ENCODE measurements at places on chromosomes 2 and 18.
A peak's percentile ranks its signal among the peaks of the same experiment; 100 is the strongest.

DNA sequence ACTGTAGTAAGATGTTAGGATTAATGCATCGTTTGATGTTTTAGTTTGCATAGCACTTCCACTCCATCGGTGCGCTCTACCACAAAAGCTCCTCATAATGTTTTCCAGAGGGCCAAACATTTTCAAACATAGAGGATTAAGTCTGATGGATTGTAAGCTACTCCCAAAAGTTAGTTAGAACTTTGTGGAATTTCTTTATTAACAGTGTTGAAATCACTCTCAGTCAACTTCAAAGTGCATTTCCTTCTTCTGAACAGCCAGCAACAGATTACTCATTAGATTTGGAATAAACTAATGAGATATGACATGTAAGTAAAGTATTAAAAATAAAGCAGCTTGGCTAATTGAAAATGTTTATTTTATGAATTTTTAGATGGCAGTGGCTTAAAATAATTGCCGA, 30.1 kb upstream of the CTAGE1 start:
- DNase-seq = no peak

DNA sequence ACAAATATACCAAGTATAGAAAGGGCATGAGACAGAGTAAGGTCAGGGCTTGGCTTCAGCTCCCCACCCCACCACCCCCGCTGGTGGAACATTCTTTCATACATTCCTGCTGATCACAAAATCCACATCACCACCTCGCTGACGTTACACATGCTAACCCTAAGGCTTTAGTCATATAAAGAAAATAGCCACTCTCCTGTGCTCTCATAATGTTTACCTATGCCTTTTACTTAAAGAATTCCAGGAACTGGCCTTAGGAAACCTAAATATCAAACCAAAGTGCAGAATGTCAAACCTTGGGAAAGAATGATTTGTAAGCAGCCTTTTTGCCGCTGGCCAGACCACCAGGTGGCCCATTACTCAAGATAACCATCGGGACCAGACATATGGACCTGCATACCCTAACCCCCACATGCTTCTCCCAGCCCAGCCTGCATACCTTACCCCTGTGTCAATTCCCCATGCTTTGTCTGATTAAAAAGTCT, 136.3 kb upstream of the SLC39A10 start:
- DNase-seq = no peak

DNA sequence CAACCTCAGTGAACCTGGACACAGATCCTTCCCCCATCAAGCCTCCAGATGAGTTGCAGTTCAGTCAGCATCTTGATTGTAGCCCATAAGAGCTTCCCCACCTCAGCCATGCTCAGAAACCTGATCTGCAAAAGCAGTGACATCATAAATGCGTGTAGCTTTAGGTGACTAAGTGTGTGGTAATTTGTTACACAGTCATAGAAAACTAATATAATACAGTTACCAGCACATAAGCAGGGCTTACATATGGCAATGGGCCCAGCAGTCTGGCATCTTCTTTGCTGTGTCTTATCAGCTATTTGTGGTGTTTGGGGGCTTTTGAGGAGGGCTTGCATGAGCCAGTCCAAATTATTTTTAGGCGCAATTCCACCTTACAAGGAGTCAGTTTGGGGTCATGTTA, 807.0 kb downstream of the SLC4A3 start:
- DNase-seq = no peak

- no peak for DNase-seq
Observed at GRCh38 chr2:37829616-37830395, 95.3 kb upstream of the RMDN2 start.

DNA sequence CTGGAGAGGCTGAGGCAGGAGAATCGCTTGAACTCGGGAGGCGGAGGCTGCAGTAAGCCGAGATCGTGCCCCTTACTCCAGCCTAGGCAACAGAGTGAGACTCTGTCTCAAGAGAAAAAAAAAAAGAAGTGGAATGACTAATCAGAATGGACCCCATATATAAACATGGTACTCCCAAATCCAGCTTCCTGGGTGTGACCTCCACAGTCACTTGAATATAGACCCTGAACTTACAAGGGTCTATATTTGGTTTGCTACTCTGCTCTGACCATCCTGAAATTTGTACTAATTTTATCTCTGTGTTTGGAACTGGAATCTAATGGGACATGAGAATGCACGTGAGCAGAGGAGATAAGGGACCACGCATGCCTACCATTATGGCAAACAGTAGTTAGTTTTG, 275.0 kb downstream of the TNS1 start:
- no peak for DNase-seq

GRCh38 chr2:120733238-120733932, 2.3 kb upstream of the GLI2 start:
- DNase-seq = no peak

- no peak for DNase-seq
Observed at GRCh38 chr18:74522635-74523548, 11.4 kb upstream of the CNDP1 start.

DNA sequence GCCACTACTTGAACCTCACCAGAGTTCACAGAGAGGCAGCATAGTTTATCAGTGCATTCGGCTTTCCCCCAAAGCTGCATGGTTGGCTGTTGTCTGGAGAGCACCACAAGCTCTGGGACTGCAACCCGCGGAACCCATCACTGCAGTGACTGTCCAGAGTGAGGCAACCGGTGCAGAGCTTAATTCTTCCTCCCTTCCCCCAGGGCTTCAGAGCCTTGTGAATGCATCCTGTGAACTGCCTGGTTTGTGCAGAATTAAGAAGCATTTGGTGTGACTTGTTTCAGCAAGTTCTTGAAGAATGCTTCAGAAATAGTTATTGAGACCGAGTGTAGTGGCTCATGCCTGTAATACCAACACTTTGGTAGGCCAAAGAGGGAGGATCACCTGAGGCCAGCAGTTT, 99.2 kb upstream of the FOSL2 start:
- no peak for DNase-seq

- no peak for DNase-seq
Observed at GRCh38 chr18:26386002-26386401, 159.8 kb downstream of the TAF4B start.

DNA sequence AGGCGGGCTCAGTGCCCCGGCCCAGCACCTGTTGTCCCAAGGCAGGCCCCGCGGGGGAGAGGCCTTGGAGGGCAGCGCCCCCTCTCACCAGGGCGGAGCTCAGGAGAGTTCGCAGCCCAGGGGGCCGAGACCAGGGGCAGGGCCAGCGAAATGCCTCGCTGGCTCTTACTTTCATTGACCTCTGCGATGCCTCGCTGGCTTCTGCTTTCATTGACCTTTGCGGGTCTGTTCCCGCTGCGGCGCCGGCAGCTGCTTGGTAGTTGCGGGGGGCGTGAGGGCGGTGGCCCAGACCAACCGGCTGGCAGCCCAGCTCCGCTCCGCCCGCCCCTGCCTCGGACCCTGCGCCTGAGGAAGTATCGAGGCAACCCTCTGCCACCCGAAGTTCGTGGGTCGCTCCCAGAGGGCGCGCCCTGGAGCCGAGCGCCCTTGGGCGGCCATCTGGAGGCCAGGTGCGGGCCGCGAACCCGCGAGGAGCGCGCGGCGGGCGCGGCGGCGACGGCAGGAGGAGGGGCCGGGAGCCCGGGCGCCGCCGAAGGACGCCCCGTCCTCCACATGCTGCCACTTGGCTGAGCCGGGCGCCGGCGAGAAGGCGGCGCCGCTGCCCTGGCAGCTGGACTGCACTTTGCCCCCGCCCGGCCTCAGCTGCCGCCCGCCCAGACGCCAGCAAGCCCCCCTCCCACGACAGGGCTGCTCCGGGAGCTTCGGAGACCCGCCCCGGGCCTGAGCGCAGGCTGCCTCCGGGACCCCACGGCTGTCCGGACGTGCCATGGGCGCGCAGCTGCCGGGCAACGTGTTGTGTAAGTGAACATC, 118.0 kb upstream of the MSTN start:
- DNase-seq = peak; percentile 85

DNA sequence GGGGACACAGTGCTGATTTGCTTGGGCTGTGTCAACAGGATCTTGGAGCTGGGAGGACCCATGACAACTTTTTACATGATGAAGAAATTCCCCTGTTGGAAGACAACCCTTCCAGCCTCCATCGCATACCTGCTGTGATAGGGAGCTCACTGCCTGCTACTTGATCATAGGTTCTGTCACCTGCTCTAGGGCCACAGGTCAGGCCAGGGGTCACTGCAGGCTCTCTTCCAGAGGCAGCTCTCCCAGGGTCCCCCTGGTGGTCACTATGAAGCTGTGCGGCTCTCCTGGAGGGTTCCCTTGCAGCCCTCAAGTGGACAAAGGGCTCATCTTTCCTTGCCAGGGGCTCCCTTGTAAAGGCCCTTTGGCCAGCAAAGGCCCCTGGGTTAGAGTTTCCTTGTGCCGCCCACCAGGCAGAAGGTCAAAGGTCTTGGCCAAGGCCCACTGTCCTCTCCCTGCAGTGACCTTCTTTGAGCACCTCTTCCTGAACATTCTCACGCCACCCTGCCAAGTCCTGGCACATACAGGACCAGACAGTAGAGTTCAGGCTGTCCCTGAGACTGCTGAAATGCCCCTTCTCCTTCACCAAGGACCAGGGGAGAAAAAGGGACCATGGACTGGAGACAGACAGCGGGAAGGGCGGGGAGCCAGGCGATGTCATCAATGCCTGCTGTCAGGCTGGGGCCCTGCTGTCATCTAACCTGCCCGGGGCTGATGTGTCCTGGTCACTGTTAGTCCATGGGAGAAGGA, 345.1 kb downstream of the DYSF start:
- peak; percentile 48 for DNase-seq

DNA sequence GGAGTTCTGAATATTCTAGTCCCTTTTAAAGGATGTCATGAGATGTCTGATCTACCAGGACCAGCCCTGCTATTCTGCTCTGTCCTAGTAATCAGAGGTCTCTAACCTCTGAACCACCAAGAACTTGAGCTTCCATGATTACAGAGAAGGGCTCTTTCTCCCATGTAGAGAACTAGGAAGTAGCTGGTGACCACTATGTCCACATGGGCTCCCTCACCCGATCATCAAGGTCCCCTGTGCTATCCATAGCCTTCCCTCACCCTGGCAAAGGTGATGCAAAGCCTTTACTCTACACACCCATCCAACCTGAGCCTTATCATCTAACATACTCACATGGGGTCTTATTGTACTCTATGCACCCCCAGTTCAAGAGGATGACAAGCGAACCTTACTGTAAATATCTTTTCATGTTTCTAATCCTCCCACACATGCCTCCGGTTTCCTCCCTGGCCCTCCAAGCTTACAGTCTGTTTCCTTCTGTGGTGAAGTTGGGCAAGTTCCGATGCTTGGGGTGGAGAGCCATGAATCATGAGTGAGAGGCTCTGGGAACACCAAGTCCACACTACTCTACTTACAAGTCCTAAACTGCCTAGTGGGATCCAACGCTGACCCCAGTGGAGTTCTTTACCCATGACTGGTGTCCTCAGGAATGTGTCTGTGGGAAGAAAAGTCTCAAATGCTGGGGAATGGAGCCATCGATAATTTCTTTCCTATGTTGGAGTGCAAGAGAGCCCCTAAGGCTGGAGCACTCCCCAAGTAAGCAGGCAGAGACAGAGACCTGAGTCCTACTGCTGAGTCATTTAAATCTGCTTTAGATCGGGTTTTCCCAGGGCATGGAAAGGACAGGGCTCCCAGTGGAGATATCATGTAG, 73.3 kb upstream of the KLF7 start:
- peak; percentile 27 for DNase-seq

DNA sequence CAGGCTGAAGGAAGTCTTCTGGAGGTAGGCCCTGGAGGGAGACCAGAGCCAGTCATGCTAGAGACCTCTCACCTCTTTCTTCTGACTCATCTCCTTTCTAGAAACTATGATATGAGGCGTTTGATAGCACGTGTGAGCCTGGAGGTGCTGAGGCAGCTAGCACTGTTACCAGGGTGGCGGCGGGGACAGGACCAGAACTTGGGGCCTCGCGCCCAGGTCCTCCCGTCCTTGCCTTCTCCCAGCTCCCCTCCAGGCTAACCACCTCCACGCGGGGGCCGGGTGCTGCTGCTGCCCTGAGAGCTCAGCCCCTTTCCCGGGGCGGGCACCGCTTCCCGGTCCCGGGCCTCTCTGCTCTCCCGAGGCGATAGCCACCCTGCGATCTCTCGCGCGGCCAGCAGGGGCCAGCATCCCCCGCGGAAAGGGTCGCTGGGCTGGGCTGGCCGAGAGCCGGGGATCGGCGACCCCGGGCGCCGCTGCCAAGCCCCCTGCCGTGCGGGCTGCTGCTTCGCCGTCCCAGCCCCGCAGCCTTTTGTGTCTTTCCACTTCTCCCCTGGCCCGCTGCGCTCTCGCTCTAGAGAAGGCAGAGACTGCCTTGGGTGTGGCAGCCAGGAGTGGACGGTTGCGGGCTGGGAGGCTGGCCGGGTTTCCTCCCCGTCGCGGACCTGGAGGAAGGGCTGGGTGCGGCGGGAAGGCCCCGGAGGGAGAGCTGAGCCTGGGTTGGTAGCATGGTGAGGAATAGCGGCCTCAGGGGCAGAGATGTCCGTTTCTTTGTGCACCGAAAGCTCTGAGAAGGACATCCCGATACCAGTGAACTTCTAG, 49.1 kb downstream of the TMEM17 start:
- peak; percentile 77 for DNase-seq

DNA sequence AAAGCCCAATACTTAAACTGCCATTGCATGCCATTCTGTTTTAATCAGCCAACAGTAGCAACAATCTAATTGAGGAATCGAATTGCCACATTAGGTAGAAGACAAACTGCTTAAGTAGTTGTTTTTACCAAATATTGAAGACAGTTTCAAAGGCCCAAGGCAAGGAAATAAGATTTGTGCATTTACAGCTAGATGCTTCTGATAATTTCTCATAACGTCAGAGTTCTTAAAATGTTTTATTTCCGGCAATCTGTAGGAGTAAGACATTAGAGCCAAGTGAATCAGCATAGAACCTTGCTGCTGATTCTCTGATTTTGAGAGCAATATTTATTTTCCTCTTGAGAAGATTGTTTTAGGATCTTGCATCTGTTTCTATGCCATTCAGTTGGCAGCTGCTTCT, 174.3 kb downstream of the RBM43 start:
- no peak for DNase-seq

DNA sequence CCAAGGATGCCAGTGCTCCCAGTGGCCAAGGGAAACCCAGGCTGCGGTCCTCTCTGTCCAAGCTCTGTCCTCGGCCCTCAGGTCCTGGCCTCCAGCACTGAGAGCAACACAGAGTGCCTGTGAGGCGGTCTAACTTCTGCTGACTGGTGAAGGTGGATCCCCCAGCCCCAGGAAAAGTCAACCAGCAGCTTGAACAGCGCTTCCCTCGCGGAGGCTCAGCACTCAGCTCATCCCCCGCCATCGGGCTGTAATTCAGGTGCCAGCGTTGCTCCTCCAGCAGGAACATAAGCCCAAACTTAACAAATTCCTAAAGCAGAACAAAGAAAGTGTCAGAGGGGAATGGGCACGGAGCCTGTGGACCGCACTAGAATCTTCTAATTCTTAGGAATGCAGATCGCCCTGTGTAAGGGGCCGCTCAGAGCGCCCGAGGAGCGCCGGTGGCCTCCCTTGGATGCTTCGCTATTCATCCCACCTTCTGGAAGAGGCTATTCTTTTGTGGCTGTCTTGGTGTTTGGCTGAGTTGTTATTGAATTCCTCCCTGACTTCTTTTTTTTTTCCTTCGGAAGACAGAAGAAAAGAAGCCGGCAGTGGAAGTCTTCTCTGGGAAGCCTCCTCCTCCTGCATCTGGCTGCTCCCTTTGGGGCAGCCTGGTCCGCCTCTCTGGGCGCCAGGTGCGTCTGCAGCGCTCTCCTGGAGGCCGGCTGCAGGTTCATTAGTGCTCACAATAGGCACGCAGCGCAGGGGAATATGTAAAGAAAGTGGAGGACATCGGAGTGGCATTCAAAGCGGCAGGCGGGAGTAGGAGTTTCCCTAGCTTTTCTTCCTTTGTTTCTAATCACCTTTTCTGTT, 905.6 kb downstream of the TSN start:
- no peak for DNase-seq

- peak; percentile 1 for DNase-seq
Observed at GRCh38 chr2:240467149-240467642, 31.7 kb downstream of the GPC1 start.

- DNase-seq = no peak
Observed at GRCh38 chr2:222447131-222447530, 22.8 kb downstream of the SGPP2 start.
